Pulmonary artery endothelial cell (primary cell): ENCODE measurements at places on chromosomes 5 and 9. TPM values are rescaled to one million over a fixed set of nuclear protein-coding genes. Genes with fewer than 3 reads are reported as not detected.

GRCh38 chr9:130770679-130771442, 64.2 kb upstream of the ABL1 start:
- no peak for DNase-seq

DNA sequence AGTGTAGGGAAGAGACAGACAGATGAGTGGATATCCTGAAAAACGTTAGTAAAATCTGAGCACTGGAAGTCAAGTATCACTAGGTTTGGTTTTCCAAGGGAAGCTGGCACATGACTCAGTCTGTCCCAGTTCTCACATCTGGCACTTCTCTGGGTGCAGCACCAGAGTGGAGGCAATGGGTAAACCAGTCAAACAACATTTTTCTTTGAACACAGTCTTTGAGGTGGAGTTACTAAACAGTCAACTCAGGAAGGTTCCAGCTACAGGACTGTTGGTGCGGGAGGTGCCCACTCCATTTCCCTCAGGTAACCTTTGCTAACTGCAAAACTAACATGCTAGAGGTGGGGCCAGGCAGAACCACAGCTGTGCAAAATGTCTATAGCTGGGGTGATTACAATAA, 301.4 kb upstream of the RFX3 start:
- no peak for DNase-seq

GRCh38 chr5:22844636-22845035, 8.5 kb downstream of the CDH12 start:
- no peak for DNase-seq

DNA sequence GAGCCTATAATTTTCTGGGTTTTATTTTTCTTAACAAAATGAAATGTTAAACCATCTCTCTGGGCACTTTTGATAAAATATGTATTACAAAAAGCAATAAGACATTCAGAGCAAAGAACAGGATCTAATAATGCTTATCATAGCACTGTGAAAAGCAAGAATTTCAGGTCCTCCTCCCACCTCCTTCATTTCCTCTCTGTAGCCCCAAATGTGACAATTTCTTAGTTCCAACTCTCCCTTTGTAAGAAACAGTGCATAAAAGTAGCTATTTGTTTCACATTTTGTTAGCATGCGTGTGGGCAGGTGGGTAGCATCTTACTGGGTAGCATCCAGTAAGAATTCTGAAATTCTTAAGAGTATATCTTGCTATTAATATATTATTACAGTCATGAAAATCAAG, 130.9 kb upstream of the RASA1 start:
- DNase-seq, result no peak

- DNase-seq, result no peak
These were observed 189.9 kb downstream of the NSG2 start for GRCh38 chr5:174235221-174236011.

DNA sequence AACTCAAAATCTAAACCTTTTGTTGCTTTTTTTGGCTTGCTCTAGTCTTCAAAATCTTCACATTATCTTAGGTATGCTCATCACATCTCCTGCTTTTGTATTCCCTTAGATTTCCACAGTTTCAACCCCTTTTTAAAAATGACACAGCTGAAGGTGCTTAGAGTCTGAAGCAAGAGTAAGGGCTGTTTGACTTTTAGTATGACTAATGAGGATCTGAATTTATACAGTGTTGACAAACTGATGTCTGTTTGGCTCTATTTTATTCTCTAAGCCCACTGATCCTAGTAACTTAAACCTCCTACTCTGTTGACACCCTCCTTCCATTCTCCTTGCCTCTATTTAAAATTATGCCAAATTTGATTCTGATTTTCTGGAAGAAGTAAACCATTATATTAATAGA, 200.1 kb downstream of the MCTP1 start:
- no peak for DNase-seq

- DNase-seq, result no peak
These were observed 375.7 kb upstream of the ZNF462 start for GRCh38 chr9:106487266-106487665.

GRCh38 chr5:15300141-15300540, 199.8 kb upstream of the FBXL7 start:
- DNase-seq, result no peak

Gene C9orf153
- total RNA-seq, result 0.07 and 0.14 TPM in 2 replicates

Gene DBH
- total RNA-seq, result not detected in 2 replicates

Gene PRRT1B
- not detected in 2 replicates for total RNA-seq
